ENCODE measurements at places on chromosomes 1 and 21.

- DNase-seq: no peak
These were observed 154.3 kb downstream of the GLUL start for GRCh38 chr1:182237329-182237728.

DNA sequence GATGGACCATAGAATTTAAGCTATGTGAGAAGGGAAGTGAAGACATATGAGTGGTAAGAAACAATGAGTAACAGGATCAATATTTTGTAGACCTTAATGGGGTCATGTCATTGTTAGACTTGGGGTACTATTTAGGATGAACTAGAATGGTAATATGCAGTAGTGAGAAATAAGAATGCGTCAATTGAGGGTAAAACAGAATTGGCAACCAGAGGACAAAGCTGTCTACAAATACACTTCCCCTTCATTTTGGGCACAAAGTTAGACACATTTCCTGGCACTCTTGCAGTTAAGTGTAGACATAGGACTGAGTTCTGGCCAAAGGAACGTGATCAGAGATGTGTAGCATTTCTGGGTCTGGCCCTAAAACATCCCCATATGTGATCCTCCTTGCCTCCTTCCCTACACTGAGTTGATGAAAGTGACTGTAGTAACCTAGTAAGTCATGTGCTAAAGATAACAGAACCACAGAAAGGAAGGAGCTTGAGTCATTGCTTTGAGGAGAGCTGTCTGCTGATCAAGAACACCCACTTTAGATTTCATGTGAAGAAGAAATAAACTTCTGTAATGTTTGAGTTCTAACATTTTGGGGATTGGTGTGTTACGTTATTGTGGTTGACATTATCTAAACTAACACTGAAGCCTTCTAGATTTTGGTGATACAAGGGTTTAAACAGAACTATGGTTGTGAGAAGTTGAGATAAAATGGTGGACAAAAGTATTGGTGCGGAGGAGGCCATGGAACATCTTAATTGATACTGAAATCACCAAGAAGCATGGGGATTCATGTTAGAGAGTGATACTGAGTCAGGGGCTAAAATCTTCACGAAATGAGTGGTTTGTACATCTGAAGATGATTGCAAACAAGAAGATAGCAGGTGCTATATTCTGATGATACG lies 41.7 kb downstream of the CD55 start:
- DNase-seq: no peak

GRCh38 chr1:202656951-202657646 lies 53.2 kb downstream of the SYT2 start:
- no peak for DNase-seq

DNA sequence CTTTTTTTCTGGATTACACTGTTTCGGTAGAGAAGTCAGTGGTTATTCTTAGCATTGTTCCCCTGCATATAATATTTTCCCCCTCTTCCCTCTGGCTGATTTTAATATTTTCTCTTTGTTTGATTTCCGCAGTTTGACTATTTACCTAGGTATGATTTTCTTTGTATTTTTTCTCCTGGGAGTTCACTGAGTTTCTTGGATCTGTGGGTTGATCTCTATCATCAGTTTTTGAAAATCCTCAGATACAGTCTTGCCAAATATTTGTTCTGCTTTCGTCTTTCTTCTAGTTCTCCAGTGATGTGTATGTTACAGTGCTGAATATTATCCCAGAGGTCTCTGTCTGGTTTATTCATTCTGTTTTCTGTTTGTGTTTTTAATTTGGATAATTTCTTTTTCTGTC lies 136.4 kb downstream of the DYRK1A start:
- no peak for DNase-seq

DNA sequence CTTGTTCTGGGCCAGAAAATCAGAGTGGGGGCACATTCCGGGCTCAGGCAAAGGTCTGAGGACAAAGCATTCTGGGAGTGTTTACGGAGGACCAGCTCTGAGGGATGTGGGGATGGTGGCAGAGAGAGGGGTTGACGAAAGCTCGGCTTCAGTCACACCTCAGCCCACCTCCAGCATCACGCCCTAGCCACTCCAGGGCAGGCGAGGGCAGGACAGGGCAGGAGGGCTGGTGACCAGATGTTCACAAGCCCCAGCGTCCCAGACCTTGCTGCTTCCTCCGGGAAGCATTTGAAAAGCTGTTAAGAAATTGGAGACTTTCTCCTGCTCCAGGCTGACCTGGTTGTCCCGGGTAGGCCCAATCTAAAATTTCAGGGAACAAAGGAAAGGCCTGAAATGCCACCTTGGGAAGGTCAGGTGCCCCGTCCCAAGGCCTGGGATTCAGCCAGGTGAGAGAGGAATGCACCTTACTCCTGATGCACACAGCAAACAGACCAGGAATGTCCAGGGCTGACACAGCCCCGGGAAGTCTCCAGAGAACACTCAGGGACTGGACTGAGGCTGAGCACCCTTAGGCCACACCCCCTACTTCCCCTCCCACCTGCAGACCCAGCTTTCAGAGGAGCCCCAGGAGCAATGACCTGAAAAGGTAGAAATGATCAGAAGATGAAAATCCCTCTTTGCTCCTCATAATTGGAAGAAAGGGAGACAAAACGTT lies 71.9 kb upstream of the KLHDC7A start:
- no peak for DNase-seq

Data from NCI-H774 (cell line).